ENCODE measurements at places on chromosomes 5 and 9.

DNA sequence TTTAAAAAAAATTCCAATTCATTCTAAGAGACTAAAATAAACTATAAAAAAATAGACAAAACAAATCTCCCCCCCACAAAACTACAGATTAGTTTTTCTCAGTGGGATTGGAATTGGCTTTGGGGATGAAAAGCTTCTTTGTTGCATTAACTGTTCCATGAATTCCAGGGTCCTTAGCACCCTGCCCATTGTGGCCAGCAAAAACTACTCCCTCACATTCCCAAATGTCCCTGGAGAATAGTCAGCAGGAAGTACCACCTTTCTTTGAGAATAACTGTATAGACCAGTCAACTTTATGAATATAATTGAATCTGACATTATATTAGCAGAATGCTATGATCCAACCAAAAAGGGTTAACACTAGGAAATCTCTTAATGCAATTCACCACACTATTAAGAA is 147.9 kb downstream of the LPAR1 start:
- DNase-seq, result no peak

DNA sequence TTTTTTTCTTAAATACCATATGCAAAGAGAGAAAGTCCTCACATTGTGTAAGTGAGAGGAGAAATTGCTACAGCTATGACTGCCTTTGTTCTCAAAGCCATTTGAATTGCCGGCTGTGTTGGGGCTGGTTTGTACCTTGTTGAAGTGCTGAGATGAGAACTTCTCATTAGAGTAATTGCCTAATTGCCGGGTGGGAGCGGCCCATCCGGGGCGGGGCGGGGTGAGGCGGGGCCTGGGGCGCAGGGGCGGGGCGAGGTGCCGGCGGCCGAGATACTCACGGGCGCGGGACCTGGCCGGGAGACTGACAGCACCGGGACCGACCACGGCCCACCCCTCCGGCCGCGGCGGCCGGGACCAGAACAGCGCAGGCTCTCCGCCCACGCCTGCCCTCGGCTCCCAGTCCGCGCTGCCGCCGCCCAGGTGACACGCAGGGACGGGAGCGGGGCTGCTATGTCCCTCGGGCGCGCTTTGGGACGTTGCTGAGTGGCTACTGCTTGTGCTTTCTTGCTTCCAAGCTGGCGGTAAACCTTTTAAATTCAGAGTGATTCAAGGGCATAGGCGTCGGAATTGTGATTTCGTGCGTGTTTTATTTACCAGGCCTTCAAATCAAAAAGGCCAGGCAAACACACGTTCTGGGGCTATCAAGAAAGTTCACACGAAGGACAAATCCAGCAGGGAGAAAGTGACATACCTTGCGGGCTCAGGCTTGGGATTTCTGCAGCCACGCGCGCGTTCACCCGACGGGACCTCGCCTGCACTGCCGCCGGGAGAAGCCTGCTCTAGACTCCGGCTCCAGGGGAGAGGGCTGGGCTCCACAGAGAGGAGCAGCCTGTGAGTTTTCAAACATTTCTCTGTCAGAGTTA is 269.1 kb downstream of the FANCC start:
- peak; percentile 47 for DNase-seq

DNA sequence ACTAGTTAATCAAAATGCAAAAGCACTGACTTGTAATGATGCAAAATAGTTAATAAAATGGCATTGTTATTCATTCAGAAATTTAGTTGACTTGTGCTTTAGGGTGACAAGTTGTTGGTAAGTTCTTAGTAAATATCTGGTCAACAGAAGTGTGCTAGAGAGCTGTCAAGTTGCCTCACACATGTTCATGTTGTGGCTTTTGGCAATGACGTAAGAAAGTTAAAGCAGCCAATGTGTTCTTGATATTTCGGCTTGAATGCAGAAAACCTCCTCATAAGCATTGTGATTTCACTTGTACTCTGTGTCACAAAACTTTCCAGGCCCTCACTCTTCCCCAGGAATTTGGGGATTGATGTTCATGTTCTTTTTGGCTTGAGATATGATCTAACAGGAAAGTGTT is 626.7 kb downstream of the PRR16 start:
- DNase-seq, result no peak

DNA sequence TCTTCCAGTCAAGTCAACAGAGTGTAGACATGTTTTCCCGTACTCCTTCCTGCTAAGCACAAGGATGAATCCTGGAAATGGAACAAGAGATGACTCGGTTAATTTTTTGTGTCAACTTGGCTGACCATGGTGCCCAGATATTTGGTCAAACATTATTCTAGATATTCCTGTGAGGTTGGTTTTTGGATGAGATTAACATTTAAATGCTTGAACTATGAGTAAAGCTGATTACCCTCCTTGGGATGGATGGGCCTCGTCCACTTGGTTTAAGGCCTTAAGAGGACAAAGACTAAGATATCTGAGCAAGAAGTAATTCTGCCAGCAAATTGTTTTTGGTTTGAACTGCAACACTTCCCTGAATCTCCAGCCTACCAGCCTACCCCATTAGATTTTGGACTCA is 338.1 kb upstream of the MSX2 start:
- DNase-seq, result no peak

DNA sequence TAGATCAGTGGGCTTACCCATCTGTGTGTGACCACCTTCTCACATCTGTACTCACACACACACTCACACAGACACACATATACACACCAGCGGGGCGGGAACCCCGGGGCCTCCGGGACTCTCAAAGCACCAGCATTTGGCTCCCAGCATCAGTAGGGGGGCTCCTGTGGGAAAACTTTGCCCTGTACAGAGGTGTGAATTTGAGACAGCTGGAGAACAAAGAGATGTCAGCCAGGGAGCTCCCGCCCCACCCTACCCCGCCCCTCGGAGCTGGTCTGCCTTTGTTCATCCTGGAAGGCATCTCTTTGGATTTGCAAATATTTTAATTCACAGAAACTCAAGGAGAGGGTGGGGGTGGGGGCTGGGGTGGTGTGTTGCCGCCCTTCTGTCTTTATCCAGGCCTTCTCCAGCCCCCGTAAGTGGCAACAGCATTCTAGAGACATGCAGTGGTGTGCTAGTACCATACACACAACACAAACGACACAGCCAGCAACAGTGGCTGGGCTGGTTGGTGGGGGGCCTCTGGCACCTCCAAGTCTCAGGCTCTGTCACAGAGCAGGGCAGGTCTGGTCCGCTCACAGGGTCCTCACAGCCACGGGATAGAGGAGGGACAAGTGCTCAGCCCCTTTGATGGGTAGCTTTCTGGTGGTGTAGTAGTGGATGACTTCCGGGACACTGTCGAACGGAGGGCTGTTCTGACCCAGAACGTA is 15.5 kb upstream of the SLC25A51 start:
- DNase-seq, result no peak

GRCh38 chr9:18756712-18757125 is 276.3 kb downstream of the SAXO1 start:
- DNase-seq, result no peak

- DNase-seq, result no peak
Observed at GRCh38 chr9:123417289-123418051, 61.5 kb downstream of the CRB2 start.

DNA sequence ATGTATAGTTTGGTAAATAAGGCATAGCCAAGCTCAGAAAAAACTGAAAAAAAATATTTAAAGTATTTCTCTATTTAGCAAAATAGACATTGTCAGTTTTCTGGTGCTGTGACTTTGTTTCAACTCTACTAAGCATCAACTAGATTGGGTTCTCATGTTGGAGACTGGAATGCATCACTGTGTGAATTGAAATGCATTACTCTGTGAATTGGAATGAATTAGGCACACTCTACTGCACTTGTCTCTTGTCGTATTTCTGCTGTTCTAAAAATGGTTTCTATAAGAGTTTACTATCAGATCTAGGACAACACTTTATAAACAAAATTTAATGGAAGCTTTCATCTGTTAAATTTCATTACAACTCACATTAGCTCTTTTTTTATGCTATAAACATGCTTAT is 1772.2 kb downstream of the MAT2B start:
- no peak for DNase-seq

- DNase-seq, result no peak
Observed at GRCh38 chr5:124825250-124825982, 79.0 kb upstream of the ZNF608 start.

DNA sequence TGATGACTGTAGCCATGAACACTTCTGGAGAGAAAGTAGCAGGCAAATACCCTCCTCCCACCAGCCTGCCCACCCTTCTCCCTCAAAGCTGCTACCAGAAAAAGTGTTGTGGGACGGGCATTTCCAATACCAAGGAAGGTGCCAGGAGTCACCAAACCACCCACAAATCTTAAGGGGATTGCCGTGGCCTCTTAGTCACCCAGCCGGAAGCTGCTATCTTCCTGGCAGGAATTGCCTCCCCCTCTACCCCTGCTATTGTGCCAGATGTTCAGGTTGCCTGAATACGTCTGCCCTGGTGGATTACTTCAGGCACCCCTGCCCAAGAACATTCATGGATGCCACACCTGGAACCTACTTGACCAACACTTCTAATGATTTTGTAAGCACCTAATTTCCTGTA is 156.1 kb downstream of the TTC39B start:
- no peak for DNase-seq

GRCh38 chr5:112306956-112307355 is 112.1 kb downstream of the EPB41L4A start:
- no peak for DNase-seq

- DNase-seq, result no peak
Observed at GRCh38 chr5:61414806-61415205, 82.7 kb downstream of the ZSWIM6 start.

DNA sequence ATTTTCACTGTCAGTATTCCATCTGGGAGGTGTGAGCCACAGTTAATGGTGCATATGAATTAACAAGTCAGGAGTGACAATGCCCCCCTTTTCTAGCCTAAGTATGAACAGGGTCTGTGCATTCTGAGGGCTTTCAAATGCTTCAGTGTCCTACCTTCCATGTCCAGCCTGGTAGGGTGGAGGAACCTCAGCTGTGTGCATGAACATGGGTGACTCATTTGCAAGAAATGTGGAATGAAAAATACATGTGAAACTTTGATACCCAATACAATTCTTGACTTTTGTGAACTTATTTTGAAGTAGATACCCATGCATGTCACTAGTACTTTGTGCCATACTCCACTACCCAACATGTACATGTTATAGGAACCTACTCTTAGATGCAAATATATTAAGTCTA is 375.8 kb downstream of the SEMA5A start:
- DNase-seq, result no peak

- DNase-seq, result no peak
Observed at GRCh38 chr5:145228564-145228963, 606.6 kb downstream of the PRELID2 start.

- no peak for DNase-seq
Observed at GRCh38 chr5:136613230-136613629, 247.9 kb upstream of the TRPC7 start.

DNA sequence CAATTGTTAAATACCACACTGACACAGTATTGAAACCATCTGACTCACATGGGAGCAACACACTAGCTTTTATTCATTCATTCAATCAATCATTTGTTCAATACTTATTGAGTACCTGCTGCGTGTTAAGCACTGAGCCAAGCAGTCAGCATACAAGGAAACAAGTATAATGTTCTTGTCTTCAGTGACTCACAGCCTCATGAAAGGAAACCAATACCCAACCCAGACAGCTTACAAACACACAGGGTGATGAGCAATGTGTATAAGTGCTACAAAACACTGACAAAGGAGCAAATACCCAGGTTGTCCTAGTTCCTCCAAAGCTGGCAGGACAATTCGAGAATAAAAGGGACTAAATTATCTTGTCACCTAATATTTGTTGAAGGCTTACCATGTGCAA is 67.6 kb upstream of the RASEF start:
- DNase-seq, result no peak

DNA sequence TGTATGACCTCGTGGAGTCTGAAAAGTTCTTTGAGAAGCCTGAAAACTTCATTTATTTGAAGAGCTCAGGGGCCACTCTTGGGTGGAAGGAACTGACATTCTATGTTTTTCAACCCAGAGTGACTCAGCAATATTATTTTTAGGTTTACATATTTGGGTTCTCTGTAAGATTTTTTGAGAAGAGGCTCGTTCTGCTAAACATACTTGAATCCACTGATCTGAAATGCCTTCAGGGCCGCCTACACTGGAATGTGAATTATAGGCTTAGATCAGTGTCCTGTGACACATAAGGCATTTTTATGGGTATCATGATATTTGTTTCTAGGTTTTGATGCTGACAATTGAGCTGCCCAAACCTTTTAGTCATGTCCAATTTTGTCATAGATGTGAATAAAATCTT is 86.2 kb downstream of the PSAT1 start:
- no peak for DNase-seq

DNA sequence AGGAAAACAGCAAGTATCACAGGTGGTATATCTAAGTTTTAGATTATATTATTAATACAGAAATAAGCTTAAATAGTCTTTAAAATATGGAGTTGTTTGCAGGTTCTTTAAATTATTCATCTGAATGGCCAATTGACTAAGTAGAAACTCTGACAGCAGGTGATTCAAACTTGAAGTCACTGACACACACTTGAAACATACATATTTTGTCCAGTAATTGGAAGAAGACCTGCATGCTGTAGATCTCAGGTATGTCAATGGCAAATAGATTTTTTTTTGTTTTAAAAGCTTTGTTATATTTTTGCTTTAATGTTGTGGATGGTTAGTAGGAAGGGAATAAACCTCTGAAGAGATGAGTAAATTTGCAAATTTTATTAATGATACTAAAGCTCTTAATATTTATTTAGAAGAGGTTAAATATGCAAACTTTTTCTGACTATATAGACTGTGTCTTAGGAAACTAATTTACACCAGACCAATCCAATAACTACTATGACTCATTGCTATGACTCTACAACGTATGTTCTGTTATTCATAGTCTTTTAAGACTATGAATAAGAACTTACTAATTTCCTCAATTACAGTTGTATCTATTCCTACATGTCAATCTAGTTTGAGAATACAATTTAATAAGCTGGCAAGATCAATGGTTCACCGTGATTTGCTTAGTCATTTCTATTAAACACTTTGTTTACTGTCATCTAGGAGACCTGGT is 53.9 kb upstream of the RORB start:
- DNase-seq, result no peak

DNA sequence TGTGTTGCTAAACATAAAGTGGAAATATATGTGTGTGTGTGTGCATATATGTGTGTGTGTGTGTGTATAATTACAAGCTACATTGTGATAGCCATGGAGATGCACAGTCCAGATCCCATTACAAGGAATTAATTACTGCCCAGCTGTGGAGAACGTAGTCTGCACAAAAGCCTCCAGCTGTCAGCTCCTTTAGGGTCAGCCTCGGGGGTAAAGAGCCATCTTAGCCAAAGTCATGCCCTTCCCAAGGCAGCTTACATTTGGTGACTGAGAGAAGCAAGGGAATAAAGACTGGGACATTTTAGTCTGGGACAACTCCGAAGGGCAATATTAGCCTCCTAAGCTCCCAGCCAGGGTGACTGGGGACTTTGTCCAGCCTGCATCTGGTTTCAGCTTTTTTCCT is 21.9 kb upstream of the FOCAD start:
- DNase-seq, result no peak

Measured in GF-D8 (cell line).